ENCODE measurements at places on chromosomes 2 and 18. TPM values are rescaled to one million over a fixed set of nuclear protein-coding genes. Genes with fewer than 3 reads are reported as not detected.

CRACDL gene
- total RNA-seq, result 7.6 TPM

SLC5A7 gene
- total RNA-seq, result not detected

DNA sequence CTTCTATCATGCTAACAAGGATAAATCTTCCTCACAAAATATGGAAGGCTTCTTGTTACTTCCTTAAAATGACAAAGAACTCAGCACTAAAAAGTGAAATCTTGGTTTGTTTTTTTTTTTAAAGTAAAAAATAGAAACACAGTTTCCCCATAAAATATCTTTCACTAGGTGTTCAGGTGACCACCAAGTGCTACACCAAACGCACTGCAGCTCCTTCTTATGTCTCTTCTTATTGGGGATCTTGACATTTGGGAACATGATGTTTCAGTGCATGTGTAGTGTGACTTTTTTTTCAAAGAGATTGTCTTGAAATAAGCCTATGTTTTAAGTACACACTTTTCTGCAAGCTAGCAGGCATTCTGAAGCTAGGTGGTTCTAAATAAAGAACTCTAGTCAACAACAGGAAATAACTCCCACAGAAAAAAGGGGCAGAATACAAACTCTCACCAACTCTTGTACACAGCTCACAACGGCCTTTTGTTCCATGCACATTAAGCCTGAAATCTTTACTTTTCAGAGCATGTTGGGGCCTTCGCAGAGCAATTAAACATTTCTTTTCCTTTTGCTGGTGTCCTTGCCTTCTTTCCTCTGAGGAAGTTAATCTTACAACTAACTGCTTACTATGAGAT is 13.2 kb upstream of the SERTAD2 start:
- DNase-seq, result no peak

- no peak for DNase-seq
Measured at GRCh38 chr18:79569720-79570119, 109.9 kb upstream of the CTDP1 start.

DNA sequence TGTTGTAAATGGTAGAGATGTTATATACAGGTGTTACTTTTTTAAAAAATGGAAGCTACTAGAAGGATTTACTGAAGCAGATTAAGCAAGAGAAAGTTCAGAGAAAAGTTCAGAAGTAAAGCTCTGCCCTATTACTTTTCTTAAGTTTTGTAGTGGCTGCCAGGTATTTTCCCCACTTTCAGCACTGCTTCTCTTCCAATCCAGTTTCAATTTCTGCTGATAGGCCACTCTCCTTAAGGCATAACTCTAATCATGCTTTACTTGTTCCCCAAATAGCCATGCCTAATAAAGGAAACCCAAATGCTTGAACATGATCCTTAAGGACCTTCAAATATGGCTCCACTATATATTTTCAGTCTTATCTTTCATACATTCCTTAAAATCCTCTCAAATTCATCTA is 880.8 kb upstream of the CDH2 start:
- DNase-seq, result no peak
